Kidney capillary endothelial cell (primary cell): ENCODE measurements at places on chromosomes 13 and 19.

- DNase-seq, result no peak
Measured at GRCh38 chr13:65505941-65506340, 1724.2 kb downstream of the PCDH9 start.

GRCh38 chr19:48629599-48630295 lies 7.4 kb downstream of the DBP start:
- DNase-seq, result no peak

DNA sequence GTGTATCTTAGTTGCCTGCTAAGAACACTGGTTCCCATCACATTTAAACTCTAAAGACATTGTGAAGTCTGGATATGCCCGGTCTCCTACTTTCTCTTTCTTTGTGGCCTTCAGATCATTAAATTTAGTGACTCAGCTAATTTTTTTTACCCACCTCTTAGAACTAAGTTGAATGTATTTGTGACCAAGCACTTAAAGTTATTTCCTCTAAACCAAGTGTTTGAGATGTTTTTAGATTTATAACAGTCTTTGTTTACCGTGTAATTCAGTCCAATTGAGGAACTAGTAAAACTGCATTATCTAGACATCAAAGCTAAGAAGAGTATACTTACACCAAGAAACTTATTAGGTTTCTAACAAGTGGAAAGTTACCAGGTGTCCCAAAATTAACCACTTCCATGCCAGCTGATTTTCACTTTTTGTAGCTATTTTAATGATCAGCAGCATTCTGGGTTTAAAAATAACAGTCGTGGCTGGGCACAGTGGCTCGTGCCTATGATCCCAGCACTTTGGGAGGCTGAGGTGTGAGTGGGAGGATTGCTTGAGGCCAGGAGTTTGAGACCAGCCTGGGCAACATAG lies 53.1 kb downstream of the ARHGAP35 start:
- DNase-seq, result no peak

DNA sequence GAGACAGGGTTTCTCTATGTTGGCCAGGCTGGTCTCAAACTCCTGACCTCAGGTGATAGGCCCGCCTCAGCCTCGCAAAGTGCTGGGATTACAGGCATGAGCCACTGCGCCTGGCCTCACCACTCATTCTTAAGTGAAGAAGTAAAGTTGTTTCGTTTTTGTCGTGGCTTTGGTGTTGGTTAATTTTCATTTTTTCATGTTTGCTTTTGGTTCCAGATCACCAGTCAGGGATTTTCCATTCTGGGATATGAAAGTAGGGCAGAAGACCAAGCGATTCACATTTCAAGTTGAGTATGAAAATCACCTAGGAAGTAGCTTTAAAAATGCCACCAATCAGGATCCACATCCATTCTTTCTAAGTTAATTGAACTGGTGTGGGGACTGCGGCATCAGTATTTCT lies 289.9 kb downstream of the DIAPH3 start:
- DNase-seq, result no peak

GRCh38 chr19:31459430-31459829 lies 110.2 kb upstream of the TSHZ3 start:
- DNase-seq, result no peak

GRCh38 chr19:50290011-50290410 lies 39.2 kb downstream of the KCNC3 start:
- DNase-seq, result no peak

DNA sequence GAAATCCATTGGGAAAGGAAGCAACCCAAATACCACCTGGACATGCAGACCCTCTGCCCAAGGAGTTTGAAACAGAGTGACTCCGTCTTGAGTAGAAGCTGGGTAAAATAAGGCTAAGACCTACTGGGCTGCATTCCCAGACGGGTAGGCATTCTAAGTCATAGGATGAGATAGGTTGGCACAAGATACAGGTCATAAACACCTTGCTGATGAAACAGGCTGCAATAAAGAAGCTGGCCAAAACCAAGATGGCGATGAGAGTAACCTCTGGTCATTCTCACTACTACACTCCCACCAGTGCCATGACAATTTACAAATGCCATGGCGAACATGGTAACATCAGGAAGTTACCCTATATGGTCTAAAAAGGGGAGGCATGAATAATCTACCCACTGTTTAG lies 40.2 kb downstream of the RFXAP start:
- DNase-seq, result no peak

- peak; percentile 37 for DNase-seq
Measured at GRCh38 chr19:38031423-38031770, 124.4 kb downstream of the SIPA1L3 start.

GRCh38 chr19:48405850-48406249 lies 12.4 kb downstream of the GRIN2D start:
- no peak for DNase-seq

- no peak for DNase-seq
Measured at GRCh38 chr13:28651810-28652401, 7.0 kb upstream of the POMP start.

DNA sequence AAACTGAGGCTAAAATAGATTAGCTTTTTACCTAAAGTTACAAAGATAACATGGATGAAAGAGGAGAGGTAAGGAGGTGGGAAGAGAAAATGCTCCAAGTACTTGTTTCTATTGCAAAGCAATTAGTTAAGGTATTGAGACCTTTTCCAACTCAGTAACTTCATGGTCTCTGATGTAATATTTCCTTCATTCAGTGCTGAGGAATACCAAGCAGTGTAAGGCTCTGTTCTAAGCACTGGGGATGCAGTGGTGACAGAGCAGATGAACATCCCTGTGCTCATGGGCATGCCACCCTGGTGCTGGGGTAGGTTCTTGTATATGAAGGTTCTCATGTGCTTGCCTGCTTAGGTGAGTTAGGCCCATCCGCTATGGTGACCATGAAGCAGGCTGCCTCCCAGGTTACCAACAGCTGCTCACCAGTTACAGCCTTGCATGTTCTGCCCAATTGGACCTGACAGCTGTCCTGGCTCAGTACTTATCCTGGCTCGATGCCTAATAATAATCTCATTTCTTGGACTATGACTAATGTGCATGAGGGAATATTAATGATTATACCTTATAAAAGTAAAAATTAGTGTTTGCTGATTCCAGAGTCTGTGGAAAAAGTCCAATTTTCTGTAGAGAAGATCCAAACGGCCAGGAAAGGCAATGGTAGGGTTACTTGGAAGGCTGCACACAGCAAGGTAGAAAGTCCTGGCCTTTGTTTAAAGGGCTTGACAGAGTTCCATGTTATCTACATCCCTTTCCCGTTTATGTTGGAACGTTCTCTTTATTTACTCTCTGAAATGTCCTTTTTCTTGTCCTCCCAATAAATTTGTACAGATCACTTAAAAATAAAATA lies 48.3 kb downstream of the LATS2 start:
- no peak for DNase-seq

- DNase-seq, result peak; percentile 34
Measured at GRCh38 chr13:30744056-30744680, 8.8 kb downstream of the ALOX5AP start.

- no peak for DNase-seq
Measured at GRCh38 chr13:65460136-65460535, 1770.0 kb downstream of the PCDH9 start.

- DNase-seq, result no peak
Measured at GRCh38 chr13:20426766-20427448, 98.8 kb downstream of the CRYL1 start.

DNA sequence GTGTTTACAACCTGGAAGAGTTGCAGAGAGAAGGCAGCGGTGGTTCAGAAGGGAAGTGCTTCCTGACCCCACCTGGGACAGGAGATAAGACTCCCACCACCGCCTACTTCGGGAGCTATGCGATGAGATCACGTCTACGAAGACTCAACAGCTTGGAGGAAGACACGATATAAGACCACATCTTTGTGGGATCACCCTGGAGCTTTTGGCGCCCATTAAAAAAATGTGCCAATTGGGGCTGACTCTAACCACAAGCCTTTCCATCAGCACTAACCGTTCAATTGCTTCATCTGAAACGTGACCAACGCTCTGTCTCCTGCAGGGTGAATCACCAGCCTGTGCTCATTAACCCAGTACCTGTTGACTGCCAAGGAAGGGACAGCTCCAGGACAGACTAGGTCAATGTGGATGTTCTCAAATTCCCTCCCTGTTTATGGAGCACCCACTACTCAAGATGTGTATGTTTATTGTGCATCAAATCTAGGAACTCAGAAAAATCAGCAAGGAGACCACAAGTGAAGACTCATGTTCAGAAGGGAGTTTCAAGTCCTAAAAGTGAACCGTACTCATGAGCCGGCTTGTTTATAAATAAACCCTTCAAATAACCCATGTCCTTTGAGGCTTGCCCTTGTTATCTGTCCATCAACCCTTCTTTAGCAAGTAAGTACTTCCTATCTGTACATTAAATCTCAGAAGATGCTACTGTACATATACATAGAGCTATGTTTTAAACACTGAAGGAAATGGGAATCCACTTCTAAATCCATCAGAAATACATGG lies 67.5 kb downstream of the LATS2 start:
- DNase-seq, result no peak

- no peak for DNase-seq
Measured at GRCh38 chr13:37067874-37068273, 8.4 kb upstream of the SUPT20H start.

GRCh38 chr13:45717349-45717748 lies 15.2 kb downstream of the CBY2 start:
- DNase-seq, result no peak

- DNase-seq, result no peak
Measured at GRCh38 chr19:3512562-3513228, 6.6 kb downstream of the FZR1 start.

DNA sequence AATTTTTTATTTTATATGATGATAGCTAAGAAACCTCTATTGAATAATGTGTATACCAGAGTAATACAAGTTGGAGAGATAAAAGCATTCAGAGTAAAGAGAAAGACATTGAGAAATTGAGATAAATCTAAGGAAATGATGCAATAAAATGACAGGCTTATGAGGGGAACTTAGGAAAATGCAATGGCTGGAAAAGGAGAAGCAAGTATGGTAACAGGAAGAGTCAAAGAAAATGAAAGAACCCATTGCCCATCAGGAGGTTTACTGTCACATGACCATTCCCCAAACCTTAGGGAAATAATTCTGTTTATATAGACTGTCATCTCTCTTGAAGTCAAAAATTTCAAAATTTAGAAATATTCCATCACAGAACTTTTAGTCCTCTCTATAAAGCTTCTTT lies 808.0 kb upstream of the PRR20A start:
- no peak for DNase-seq

DNA sequence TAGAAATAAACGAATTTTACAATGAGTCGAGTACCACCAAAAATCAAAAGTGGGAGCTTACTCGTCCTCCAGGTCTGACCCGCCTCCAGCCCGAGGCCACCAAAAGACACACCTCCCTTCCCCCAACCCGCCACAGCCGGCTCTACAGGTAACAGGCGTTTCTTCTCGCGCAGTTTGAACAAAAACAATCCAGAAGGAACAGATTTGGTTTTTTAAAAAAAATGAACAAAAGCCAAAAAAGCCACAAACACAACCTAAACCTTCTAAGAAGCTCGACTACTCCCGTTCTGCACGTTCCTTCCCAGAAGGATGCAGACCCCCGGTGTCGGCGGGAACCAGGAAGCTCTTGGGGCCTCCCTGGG lies 671 bp downstream of the ZDHHC20 start:
- no peak for DNase-seq

GRCh38 chr13:91714855-91715254 lies 316.4 kb downstream of the GPC5 start:
- no peak for DNase-seq

DNA sequence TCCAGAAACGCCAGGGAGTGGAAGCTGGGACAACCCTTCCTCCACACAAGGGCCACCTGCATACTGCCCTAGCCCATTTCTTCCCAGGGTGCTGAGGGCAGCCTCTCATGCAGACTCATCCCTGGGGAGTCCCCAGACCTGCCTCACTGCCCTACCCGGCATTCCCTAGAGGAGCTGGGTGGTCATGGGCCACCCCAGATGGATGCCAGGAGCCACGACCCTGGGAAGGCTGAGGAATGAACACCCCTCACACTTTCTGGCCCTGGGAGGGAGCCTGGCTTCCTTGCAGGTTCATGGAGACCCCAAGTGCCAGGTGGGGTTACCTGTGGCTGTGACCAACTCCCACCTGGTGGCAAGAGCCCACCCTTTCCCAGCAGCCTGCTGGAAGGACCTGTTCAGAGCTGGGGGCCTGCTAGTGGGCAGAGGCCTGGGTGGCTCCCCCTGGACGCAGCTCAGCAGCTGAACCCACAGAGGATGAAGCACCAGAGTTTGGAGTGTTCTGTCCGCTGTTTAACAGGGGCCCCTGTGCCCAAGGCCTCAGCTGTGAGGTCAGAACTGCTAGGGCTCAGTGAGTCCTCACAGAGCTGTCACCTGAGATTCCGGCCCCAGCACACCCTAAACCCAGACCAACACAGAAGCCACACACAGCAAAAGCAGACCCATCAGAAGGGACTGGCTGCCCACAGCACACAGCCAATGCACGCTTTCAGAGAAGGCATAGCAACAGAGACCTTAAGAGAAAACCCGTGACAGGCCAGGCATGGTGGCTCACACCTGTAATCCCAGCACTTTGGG lies 6.6 kb downstream of the ACP4 start:
- no peak for DNase-seq

DNA sequence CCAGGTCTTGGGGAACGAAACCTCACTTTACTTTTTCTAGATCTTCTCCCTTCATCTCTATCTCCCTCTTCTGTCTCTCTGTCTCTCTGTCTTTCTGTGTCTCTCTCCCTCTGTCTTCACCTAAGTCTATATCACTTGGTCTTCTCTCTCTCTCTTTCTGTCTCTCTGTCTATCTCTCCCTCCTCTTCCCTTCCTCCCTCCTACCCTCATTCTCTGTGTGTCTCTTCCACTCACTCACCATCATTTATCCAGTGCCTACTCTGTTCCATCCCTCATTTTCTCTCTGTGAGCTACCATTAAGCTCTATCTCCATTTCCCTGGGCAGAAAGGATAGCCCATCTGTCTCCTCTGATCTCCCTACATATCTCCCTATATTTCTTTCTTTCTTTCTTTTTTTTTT lies 32.2 kb upstream of the FBL start:
- no peak for DNase-seq
